ENCODE measurements at places on chromosomes 16 and 17.

GRCh38 chr16:55534756-55535155, 25.9 kb downstream of the LPCAT2 start:
- DNase-seq = no peak

DNA sequence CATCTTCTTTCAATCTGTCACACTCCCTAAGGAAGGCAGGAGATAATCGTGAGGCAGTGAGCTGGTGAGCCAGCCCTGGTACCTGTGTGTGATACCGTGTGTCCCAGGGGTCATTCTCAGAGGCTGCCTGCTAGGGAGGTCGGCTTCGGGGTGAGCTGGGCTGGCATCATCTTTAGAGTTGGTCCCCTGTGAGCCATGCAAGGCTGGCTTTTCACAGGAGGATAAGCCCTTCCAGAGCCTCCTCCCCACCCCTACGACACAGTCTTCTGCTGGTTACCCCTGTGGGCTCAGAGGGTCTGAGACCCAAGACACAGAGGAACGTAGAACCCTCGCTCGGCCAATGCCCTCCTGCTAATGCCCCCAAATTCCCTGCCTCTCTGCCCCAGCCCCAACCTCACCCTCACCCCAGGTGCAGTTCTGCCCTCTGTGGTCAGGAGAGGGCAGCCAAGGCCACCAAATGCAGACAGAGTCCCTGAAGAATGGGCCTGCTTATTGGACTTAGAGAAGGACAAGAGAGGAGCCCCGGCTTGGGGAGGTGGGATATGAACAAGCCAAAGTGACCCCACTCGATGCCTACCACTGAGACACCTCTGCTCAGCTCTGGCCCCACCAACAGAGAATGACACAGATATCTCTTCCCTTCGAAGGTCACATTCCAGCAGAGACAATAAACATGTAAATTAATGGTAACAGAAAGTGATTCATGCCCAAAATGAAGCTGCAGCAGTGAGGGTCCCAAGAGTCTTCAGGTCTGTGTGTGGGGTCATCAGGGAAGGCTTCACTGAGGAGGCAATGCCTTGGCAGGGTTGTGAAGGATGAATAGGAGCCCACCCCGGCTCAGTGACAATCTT, 80.8 kb upstream of the CCL1 start:
- DNase-seq = no peak

DNA sequence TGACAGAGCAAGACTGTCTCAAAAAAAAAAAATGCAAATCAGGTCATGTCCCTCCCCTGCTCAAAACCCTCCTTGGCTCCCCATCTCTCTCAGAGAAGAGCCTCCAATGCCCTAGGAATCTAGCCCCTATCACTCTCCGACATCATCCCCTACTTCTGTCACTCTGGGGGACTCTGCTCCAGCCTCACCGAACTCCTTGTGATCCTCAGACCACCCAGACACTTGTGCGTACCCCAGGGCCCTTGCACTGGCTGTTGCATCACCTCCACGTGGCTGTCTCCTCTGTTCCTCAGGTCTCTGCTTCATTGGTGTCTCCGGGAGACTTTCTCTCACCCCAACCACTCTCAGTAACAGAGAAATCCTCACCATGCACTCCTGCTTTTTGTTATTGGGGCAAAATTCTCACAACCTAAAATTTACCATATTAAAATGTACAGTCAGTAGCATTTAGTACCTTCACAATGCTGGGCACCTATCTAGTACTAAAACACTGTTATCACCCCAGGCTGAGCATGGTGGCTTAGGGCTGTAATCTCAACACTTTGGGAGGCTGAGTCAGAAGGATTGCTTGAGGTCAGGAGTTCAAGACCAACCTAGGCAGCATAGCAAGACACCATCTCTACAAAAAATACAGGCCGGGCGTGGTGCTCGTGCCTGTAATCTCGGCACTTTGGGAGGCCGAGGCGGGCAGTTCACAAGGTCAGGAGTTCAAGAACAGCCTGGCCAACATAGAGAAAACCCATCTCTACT, 15.2 kb downstream of the PLA2G10 start:
- DNase-seq = no peak

DNA sequence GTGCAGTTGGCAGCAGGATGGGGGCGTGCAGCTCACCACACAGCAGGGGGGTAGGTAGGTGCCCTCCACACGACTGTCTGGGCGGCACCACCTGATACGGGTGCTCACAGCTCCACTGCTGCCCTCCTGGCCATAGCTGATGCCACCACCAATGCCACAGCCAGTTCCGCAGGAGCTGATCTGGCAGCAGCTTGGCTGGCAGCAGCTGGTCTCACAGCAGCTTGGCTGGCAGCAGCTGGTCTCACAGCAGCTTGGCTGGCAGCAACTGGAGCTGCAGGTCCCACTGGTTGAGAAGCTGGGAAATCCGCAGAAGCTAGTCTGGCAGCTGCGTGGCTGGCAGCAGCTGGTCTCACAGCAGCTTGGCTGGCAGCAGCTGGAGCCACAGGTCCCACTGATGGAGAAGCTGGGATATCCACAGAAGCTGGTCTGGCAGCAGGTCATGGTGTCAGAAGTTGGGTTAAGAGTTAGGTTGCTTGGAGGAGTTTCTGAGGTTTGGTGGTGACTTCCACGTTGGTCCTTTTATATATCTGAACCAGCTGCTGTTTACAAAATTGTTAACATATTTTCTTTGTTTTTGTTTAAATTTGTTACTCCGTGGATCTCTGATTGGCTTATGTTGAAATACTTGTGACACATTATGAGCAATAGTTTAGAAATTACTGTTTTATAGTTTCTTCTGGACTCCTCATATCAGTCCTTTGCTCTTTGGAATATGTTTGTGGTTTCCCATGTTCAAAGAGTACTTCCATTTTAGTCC, at the start of gene KRTAP1-5:
TSS of gene KRTAP1-5 (minus strand) at position 494 of the 757 bp plus-strand sequence. CDS start at position 441, 53 bp downstream.
- no peak for DNase-seq

DNA sequence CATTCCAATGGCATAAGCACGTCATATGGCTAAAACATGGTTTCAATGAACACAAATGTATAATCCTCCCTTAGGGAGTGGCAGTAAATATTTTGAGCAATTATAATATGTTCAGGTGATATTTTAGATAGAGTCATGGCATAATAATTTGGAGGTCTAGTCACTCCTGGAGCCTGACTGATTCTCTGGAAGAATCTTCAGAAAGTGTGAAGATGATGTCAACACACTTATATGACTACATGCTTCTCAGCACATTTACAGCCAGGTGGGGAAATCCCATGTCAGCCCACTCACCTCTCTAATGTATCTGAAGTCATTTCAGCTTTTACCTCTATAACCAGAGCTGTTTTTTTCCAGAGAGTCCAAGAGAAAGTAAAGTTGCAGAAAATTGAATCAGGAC, 474.8 kb downstream of the SHISA9 start:
- DNase-seq = no peak

DNA sequence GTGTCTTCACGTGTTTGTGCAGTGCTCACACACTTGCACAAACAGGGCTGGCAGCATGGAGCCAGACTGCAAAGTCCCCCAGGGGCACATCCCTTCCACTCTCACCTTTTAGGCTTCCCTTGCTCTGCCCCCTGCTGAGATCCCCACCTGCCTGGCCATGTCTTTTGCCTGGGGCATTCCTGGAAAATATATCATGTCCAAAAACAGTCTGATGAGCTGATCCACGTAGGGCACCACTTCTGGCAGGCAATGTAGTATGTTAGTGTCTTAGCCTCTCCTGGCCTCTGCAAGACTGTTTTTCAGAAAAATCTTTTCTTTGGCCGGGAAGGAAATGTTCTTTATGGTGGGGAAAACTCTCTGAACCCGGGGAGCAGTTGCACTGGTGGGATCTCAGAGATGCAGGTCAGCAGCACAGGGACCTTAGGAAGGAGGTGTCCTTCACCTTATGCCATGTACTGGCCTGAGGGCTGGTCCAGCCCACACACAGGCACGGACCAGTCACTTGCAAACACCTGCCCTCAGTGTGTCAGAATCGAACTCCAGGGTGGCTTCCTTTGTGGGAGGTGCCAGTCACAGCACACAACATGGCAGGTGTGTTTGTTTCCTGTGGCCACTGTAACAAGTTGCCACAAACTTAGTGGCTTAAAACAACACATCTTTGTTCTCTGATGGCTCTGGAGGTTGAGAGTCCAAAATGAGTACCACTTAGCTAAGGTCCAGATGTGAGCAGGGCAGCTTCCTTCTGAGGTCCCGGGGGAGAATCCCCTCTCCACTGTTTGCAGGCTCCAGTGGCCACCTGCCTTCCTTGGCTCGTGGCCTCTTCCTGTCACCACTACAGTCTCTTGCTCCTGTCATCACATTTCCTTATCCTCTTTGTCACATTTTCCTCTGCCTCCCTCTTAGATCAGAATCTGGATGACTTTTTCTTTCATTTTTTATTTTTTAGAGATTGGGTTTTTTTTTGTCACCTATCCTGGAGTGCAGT, 46.6 kb downstream of the MPRIP start:
- no peak for DNase-seq

GRCh38 chr16:88084881-88085280, 133.6 kb downstream of the BANP start:
- DNase-seq = no peak

Measured in activated naive CD4-positive, alpha-beta T cell (primary cell).